ENCODE measurements at places on chromosomes 3 and 15.

DNA sequence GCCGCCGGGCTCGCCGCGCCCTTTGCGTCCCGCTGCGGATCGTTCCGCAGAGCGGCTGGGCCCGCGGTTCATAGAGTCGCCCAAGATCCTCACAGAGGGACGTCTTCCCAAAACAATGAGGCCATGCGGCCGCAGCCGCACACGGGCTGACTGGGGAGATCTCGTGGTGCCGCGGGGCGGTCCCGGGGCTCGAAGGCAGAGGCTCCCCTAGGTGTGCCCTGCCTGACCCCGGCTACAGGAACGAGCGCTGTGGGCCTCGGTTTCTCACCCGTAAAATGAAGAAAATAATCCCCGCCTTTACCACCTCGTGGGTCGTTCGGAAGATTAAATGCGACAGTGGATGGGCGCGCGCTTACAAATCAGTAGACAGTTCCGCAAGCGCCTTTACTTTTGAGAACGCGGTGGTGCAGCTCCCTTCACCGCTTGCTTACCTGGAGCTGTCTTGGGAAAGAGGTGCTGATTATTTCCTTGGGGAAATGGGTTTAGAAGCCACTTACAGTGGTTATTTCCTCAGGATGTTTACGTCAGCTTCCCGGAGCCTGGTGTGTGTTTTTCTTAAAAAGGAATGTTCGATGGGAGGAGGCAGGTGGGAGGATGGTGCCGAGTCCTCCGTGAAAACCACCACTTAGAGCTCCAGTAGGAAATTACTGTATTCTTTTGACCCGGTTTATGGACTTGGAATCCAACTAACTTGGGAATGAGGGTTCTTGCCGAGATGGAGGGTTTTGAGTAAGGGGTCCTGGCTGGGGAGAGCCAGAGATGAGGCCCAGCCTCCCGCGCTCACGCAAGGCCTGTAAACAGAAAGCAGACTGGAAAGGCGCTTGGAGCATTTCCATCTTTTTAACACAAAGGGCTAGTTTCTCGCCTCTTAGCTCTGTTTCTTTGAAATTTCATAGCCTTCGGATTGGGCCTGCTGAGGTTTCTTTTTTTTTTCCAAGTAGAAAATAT, 1.9 kb upstream of the MEX3B start:
- no peak for DNase-seq

DNA sequence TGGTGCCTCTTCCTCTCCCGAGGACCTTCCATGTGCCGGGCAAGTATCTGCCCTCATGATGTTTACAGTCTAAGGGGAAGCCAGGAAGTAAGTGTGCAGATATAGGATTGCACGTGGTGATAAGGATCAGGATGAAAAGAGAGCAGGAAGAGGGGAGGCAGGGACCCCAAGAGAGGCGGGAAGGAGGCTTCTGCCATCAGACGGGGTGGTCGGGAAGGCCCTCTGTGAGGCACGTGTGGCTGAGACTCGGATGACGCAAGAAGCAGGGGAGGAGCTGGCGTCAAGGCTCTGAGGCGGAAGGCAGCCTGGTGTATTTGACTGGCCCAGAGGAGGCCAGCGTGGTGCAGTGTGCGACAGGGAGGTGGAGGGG, 762 bp upstream of the IQSEC1 start:
- DNase-seq = no peak

- DNase-seq = no peak
Measured at GRCh38 chr3:9681011-9681722, 22.5 kb upstream of the CPNE9 start.

- DNase-seq = no peak
Measured at GRCh38 chr15:45182996-45183395, 4.8 kb downstream of the SHF start.

GRCh38 chr3:153165261-153165681, 3.2 kb downstream of the RAP2B start:
- DNase-seq = no peak

GRCh38 chr15:63491116-63491827, 13.1 kb upstream of the USP3 start:
- DNase-seq = no peak

DNA sequence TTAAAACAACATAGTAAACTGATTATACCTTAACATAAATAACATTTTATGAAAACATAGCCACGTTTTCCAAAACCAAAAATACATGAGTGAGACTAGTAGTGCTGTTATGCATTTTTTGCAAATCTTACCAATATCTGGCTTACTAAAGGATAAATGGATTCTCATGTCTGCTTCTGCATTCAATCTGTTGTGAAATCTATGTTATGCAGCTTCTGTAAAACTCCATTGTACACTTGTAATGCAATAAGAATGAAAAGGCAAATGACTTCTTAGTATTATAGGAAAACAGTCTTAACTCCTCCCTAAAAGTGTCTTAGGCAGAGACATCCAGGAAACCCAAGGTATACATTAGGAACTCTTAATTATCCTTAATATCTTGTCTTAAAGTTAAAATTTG, 330.9 kb upstream of the THBS1 start:
- no peak for DNase-seq

- no peak for DNase-seq
Measured at GRCh38 chr3:113079218-113079961, 88.6 kb downstream of the GTPBP8 start.

DNA sequence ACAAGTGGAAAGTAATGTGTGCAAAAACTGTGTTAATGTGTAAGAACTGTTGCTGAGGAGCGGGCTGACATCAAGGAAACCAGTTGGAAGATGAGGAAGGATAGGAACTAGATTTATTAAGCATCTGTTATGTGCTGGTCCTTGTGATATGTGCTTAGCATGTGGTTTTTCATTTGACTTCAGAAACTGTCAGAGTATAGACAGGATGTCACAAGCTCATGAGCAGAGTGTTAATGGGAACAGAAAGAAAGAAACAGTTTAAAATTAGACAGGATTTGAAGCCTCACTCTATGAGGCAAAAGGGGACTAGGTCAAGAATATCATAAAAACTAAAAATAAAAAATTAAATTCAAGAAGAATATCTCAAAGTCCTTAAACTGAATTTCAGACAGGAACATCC, 270.6 kb upstream of the DPPA4 start:
- no peak for DNase-seq
